ENCODE measurements at places on chromosomes 7 and 10.

GRCh38 chr10:70885481-70885880, 2.9 kb downstream of the PCBD1 start:
- DNase-seq, result no peak

- peak; percentile 76 for DNase-seq
These were observed 666 bp upstream of the MAP3K8 start for GRCh38 chr10:30433306-30433729.

DNA sequence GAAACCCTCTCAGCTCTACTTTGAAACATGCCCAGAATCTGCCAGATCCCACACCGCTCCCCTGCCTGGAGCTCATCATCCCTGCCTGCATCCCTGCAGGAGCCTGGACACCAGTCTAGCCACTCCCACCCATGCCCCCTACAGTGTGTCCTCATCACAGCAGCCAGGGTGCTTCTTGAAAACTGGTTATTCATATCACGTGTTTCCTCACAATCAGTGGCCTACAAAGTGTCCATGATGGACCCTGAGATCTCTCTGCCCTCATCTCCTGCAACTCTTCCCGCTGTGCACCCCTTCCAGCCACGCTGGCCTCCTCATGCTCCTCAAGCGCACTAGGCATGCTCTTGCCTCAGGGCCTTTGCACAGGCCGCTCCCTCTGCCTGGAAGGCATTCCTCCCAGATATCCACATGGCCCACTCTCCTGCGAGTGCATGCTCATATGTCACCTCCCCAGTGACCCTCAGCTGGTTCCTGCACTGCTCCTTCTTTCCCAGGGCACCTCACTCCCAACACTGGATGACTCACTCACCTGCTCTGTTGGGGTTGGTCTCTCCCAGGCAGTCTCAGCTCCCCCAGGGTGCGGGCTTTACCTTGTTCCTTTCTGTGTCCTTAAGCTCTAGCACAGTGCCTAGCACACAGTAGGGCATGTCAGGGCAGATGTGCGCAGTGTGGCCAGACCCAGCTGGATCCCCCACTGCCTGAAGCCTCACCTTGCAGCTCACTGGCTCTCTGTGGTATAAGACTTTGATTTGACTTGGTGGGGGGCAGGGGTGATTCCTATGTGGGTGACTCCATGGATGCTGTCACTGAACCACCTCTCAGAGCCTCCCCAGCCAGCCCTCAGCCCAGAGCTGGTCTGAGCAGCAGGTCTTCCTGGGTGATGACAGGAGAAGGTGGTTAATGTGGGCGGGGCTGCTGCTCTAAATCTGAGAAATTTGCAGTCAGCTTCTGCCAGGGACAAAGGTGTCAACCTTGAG, 37.3 kb downstream of the CDH23 start:
- peak; percentile 35 for DNase-seq

DNA sequence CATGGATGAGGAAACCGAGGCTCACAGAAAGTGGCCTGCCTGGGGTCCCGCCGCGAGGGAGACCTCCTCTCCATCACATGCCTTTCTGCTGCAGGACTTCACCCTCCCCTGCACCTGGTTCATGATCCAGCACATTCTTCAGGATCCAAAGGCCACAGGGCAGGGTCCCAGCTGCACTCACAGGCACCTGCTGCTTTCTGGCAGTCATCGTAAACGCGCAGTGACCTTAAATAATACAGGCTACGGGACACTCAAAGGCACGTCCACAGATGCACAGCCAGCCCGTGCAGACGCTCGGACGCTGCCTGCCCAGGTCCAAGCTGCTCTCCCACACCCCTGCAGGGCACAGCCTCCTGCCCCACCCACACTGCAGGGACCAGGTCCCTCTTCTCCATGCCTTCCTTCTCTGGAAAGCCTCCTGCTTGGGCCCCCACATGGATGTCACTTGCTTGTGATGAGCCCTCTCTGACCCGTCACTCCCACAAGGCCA, 49.9 kb downstream of the CALML3 start:
- no peak for DNase-seq

GRCh38 chr7:30468041-30468440, 10.5 kb downstream of the NOD1 start:
- DNase-seq, result no peak
